Fibroblast of pulmonary artery (primary cell): ENCODE measurements at places on chromosomes 11 and 22.

GRCh38 chr11:124863137-124863825 is 2.0 kb upstream of the ROBO3 start:
- DNase-seq, result peak; percentile 38

DNA sequence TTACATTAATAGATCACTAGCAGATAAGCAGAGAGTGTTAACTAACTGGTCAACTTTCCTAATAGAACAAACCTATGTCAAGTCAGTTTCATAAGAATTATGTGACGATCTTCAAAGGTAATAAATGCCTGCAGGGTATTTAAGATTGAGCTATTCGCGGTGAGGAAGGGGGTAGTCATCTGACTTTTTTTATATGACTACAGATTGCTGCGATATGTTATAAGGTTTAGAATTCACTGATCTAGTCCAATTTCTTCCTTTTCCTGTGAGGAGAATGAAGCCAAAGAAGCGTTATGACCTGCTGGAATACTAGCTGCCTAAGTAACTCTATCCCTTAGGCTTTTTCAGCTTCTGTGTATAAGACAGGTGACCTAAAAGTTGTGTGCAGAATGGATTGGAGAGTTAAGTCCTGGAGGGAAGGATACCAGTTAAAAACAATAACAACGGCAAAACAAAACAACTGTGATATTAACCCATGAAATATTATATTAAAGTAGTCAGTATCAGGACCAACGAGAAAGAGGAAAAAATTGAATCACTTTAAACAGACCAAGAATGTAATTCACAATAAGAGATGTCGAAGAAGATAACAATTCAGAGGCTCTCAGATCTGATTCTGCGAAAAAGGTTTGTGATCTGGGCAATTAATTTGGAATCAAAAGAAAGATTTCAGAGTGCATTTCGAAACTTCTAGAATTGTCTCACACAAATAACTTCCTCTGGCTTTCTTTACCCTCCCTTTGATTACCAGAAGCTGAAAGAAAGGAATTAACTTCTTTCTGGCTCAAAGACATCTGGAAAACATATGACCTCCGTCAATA is 630 bp downstream of the CASP4 start:
- peak; percentile 16 for DNase-seq

DNA sequence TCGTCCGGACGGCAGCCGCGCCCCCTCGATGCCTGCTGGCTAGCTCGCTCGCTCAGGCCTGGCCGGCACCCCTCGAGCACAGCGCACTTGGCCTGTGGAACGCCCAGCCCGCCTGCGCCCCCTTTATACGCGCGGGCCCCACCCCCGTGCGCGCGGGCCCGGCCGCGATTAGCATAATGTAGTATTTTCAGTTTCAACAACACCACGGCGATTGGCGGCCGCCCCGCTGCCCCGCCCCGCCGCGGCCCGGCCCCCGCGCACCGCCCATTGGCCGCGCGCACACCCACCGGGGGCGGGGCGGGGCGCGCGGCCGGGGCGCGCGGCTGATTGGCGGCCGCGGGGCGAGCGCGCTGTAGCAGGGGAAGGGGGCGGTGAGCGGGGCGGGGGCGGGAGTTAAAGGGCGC is at the start of gene CDKN1C:
CDKN1C (minus strand) TSS at position 98 of the 404 bp plus-strand sequence. CDS start 319 bp downstream, outside the sequence.
- peak; percentile 83 for DNase-seq

- DNase-seq, result no peak
These were observed 4.4 kb upstream of the CTSD start for GRCh38 chr11:1768141-1768469.

DNA sequence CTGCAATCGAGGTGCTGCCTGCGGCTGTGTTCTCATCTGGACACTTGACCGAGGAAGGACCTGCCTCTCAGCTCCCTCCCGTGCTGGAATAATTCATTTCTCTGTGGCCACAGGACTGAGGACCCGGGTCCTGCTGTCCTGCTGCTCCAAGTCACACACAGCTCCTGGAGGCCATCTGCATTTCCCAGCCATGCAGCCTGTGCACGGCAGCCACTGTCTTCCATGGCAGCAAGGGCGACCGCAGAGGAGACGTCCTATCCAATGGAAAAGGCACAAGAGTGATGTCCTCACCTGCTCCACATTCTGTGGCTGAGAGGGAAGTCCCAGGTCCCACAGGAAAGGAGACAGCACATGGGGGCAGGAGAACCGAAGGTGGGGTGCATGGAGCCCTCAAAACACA is 495.8 kb downstream of the BRD1 start:
- no peak for DNase-seq

- DNase-seq, result no peak
These were observed 106.2 kb downstream of the IGLL1 start for GRCh38 chr22:23473901-23474300.

DNA sequence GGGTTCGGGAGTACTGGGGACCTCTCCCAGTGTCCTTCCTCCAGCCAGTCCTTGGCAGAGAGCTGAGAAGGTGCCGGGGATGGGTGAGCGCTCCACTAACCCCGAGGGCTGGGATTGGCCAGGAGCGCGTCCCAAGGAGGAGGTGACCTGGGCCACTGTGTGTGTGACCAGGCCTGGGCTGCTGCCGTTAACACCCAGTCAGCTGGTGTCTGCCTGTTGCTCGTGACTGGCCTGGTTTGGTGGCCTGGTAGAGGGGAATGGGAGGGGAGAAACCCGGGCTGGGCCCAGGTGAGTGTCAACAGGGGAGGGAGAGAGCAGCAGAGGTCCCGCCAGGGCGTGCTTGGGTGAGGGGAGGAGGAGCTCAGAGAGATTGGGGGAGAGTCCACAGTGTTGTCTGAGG is 29.9 kb upstream of the GRAMD4 start:
- DNase-seq, result no peak

GRCh38 chr11:70068950-70069349 is 9.2 kb upstream of the ANO1 start:
- DNase-seq, result no peak

- DNase-seq, result peak; percentile 58
These were observed 176.0 kb downstream of the WNT11 start for GRCh38 chr11:76030286-76030685.

DNA sequence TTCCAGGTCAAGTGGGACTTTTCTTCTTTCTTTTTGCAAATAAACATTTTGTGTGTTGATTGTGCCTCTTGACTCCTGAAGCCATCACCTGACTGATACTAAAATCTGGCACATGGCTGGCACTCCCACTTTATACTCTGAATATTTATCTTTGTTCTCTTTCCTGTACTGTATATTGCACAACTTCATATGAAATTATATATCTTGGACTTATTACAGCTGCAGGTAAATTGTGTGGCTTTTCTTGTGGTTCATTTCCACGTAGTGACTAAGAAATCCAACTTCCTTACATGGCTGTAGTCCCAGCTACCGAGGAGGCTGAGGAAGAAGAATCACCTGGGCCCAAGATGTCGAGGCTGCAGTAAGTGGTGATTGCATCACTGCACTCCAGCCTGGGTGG is 23.7 kb upstream of the OR5B12 start:
- DNase-seq, result no peak

DNA sequence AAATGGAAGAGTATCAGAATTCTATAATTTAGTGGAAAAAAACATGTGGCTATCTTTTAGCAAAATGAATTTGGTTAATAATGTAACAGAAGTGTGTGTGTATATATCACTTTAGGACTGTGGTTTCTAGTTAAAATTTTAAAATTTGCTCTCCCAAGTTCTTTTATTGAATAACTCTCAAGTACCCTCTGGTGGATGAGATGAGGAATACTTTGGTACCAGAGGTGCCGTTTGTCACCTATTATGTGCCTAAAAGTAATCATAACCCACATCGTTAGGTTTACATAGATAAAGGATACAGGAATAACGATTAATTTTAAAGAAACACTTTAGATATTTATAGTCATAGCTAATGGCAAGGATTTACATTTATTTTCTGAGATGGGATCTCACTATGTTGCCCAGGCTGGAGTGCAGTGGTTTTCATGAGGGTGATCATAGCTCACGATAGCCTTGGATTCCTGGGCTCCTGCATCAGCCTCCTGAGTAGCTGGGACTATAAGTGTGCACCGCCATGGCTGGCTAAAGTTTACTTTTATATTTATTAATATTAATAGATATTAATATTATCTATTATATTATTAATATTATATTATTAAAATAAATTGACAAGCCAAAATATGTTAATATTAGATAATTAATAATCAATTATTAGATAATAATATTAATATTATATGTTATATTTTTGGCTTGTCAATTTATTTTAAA is 66.7 kb upstream of the CAPRIN1 start:
- DNase-seq, result no peak

- peak; percentile 49 for DNase-seq
These were observed 207.9 kb downstream of the SOX6 start for GRCh38 chr11:16148301-16148931.

DNA sequence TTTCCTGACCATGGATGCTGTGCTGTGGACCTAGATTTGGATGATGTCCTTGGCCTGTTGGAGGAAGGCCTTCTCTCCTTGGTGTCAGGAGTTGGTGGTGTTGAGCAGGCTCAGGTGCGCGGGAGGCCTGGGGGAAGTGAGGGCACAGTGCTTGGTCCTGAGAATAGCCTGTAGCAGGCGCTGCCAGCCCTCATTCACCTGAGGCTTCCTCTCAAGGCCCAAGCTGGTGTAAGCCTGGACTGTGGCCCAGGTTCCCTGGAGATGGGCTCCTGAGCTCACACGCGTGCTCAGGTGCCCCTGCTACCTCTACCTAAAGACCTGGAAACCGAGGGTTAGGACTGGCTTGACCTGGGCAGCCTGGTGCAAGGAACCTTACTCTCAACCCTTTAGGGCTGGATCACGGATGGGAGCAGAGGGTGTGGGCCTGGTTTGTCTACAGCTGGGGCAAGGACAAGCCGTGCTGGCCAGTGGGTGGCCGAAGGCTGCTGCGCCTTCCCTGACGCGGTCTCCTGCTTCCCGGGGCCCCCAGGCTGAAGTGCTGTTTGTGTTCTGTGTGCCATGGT is 7.8 kb upstream of the GRAMD4 start:
- DNase-seq, result no peak
